ENCODE measurements at places on chromosomes 1 and 21.

GRCh38 chr1:201350884-201351283 is 26.6 kb downstream of the TNNT2 start:
- no peak for DNase-seq

DNA sequence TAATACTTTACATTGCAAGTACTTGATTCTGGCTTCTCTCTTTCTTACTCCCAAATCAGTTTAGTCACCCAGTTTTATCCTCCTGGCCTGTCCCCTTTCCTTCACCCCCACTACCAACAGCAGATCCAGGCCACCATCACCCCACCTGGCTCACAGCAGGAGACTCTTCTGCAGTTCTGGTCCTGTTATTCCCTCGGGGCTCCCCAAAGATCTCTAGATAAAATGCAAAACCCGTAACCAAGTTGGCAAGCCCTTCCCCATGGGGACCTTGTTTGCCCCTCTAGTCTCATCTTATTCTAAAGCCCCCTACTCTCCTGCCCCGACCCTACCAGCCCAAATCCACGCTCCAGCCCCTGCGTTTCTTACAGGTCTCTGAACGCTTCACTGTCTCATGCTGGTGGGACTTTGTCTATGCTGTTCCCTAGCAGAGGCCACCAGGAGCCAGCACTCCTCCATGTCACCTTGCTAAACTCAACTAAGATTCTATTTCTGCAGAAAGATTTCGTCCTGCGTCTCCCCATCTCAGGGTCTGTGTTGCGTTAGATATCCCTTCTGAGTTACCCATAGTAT is 4.0 kb downstream of the ABCG1 start:
- peak; percentile 35 for DNase-seq

DNA sequence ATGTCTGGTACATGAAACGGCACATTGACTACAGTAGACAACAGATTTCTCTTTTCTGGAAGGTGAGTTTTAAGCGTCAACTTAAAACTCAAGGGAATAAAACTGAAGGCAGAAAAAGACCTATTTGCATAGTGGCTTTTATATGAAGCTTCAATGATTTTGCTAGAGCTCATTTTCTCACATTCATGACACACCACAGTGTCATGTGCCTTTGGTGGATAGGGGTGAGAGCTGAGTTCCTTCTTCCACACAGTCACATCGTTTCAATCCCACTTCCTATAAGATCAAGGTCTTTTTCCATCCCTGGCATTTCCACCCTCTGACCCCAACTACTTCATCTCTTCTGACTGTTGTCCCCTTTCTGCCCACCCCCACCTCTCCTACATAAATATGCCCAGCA is 31.0 kb downstream of the IL12RB2 start:
- no peak for DNase-seq

DNA sequence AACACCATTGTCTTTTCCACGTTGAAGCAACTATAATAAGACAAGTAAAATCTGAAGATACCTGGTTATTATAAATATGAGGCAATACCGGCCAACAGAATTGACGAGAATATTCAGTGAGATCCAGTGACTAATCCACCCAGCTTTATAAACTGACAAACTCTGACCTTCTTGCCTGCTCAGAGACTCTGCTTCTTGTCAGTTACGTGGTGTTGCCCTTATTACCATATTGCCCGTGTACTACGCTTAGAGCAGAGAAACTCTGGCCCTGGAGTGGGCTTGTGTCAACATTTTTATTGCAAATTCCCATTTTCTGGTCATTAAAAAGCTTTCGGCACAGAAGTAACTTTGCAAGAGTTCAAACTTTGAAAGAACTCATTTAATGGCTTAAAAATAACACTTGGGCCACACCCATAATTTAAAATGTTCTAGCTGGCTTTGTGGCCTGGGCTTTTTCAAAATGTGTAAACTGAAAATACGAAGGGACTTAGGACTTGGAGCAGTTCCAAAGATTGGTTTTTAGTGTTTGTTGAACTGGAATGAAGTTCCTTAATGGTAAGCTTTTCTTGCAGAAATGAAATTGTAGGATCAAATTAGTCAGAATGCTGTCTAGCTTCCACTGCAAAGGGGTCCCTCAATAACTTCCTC is 266.2 kb downstream of the LMO4 start:
- DNase-seq, result no peak

GRCh38 chr1:230205719-230206198 is 138.7 kb downstream of the GALNT2 start:
- no peak for DNase-seq

DNA sequence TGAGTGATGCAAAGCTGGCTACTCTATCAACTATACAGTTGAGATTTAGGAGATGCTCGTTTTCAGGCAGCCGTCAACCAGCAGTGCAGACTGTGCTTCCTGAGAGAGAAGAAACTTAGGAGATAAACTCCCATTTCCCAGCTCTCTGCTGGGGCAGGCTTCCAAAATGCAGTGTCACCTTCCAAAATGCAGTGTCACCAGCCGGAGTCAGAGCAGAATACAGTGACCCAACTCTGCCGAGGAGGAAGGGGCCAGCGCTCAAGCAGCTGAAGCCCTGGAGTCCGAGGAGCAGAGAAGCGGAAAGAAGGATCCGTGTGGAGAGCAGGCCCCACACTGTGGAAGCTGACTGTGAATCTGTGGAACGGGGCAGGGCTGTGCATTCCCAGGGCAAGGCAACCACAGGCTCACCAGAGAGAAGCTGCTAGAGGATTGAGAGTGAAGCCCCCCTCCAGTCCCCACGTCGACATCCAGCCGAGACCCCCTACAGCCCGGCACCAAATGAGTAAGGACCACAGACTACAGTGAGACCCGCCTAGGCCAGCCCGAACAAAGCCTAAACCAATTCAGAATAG is 703 bp upstream of the KRTAP12-1 start:
- no peak for DNase-seq

DNA sequence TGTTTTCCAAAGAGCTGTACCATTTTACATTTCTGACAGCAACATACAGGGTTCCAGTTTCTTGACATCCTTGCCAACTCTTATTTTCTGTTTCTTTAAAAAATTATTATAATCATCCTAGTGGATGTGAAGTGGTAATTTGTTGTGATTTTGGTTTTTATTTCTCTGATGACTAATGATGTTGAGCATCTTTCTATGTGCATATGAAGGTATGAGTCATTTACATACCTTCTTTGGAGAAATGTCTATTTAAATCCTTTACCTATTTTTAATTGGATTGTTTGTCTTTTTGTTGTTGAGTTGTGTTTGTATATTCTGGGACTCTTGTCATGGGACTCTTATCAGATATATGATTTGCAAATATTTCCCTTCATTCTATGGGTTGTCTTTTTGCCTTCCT is 20.8 kb upstream of the MPC2 start:
- DNase-seq, result no peak

- no peak for DNase-seq
Measured at GRCh38 chr1:224333309-224333926, 3.4 kb upstream of the NVL start.

DNA sequence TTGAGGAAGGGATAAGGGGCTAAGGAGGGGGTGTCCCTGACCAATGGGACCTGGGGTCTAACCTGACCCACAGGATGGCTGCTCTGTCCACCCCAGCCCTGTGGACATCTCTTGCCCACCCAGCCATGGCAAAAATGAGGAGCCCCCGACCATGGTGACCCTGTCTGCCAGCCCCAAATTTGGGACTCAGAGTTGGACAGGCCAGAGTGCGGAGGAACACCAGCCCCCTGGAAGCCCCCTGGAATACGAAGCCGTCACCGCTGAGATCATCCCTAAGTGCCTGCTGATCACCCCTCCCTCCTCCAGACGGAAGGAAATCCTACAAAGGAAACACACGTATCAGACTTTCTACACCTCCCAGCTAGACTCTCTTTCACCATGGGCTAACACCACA is 119.3 kb downstream of the SIK1 start:
- no peak for DNase-seq

DNA sequence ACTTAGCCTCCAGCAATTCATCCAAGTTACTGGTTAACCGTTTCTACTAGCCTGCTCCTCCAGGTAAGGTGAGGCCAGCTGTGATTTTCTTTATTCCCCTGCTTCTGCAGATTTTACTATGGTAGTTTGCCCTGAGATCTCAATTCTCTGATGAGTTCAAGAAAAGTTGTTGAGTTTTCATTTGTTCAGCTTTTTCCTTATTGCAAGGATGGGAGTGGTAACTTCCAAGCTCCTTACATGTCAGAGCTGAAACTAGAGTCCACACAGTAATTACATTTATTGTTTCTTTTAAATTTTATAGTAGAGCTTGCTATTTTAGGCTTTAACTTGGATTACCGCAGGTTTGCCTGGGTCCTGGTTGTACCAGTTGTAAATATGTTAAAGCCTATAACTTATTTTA is 76.9 kb upstream of the ZRANB2 start:
- no peak for DNase-seq
